Stimulated activated memory B cell treated with anti-CD40 and anti-IgM and Interleukin-4, amounts not matched to agents 10 μg/mL and 1 μg/mL and 100 μg/mL, for 72 hours (primary cell): ENCODE measurements at places on chromosomes 2 and 18.

GRCh38 chr2:47260971-47261370 lies 105.9 kb upstream of the STPG4 start:
- ATAC-seq = no peak

DNA sequence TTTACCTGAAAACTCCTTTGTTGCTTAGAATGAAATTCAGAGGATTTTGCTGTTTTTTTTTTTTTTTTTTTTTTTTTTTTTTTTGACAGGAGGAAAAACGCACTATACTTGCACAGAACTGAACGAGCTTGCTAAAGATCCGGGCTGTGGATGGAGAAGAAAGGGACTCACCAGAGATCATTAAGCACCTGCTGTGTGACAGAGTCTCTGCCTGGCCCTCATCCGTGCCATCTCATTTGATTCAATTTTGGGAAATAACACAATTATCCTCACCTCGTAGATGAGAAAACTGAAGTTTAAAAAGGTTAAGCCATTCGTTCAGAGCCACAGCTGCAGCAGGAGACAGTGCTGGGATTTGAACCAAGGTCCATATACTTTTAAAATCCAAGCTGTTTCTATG lies 775.4 kb upstream of the ID2 start:
- no peak for ATAC-seq

- peak; percentile 97 for ATAC-seq
Observed at GRCh38 chr2:143128681-143129580, at the start of gene ARHGAP15. TSS of gene ARHGAP15 (plus strand) at chr2:143129419.

- peak; percentile 98 for ATAC-seq
Observed at GRCh38 chr2:135741395-135742324, at the start of gene UBXN4. TSS of gene UBXN4 (plus strand) at chr2:135741855. CDS start at chr2:135741930, 75 bp downstream.

- ATAC-seq = no peak
Observed at GRCh38 chr2:96817882-96818281, 1.8 kb downstream of the CNNM3 start.

- no peak for ATAC-seq
Observed at GRCh38 chr2:50547521-50547920, 484.4 kb downstream of the NRXN1 start.

DNA sequence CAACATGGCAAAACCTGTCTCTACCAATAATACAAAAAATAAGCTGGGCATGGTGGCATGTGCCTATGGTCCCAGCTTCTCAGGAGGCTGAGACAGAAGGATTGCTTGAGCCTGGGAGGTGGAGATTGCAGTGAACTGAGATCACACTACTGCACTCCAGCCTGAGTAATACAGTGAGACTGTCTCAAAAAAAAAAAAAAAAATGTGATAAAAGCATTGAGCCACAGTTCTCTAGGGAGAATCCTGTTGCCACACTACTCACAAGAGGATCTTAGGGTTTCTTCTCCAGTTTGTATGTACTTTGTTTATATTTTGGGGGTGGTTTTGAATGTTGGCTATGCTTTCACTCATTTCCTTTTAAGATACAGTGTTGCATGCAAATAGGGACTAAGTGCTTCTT lies 62.0 kb downstream of the TMEM185B start:
- ATAC-seq = no peak

- ATAC-seq = no peak
Observed at GRCh38 chr2:58800881-58801280, 559.8 kb upstream of the FANCL start.

GRCh38 chr2:189661957-189662321 lies 680 bp downstream of the ASNSD1 start:
- ATAC-seq = no peak

GRCh38 chr18:52150050-52150449 lies 189.9 kb upstream of the DCC start:
- ATAC-seq = no peak

- no peak for ATAC-seq
Observed at GRCh38 chr2:85089585-85089984, 43.6 kb upstream of the TCF7L1 start.

DNA sequence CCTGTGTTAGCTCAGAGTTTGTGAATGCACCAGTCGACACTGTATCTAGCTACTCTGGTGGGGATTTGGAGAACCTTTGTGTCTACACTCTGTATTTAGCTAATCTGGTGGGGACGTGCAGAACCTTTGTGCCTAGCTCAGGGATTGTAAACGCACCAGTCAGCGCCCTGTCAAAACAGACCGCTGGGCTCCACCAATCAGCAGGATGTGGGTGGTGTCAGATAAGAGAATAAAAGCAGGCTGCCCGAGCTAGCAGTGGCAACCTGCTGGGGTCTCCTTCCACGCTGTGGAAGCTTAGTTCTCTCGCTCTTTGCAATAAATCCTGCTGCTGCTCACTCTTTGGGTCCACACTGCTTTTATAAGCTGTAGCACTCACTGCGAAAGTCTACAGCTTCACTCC lies 324.2 kb downstream of the RAD51AP2 start:
- no peak for ATAC-seq

- no peak for ATAC-seq
Observed at GRCh38 chr2:20604951-20605381, 45.9 kb downstream of the HS1BP3 start.

- no peak for ATAC-seq
Observed at GRCh38 chr2:119448427-119449141, 16.9 kb downstream of the TMEM37 start.

DNA sequence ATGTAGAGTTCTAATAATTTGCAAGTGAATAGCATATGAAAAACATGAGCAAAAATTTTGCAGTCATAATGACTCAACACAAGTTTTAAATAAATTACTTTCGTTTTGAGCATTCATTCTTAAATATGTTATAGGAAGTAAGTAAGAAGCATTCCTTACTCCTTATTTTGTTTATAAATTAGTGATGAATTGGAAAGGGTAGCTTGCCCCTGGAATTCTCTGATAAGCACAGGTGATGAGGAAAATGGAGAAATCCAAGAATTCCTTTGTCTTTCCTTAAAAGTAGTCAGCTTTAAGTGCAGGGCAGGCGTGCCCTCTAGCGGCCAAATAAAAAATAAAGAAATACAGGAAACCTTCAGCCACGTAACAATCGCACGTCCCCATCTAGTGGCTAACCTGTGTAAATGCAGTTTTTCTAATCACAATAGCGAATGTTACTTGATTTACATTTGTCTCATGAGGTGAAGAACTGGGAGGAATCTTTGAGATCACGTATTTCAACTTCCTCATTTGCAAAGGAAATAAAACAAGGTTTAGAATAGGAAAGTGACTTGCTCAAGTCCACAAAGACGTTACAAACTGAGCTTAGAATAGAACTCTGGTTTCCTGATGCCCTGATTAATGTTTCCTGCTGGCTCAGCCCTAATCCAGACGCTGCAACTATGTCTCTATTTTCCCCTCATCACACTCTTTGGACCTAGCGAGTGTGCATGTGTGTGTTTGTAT lies 47.2 kb upstream of the ZNG1B start:
- peak; percentile 98 for ATAC-seq

DNA sequence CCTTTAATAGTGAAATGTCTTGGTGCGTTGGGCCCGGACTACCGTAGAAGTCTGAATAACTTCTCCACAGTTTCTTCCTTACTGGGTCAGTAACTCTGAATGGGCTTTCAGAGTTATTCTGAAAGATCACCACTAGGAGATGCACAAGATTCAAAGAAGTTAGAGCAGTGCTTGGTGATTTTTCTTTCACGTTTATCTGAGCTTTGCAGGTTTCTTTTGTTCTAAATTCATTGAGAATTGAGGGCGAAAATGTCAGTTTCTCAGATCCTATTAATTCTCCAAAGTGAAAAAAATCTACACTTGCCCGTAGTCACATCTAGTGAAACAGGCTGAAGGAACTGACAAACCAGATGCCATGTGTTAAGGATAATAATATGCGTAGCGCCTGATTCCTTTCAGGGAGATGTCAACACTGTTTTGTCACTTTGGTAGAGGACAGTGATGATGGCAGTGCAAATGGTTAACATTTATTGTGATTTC lies 70.1 kb downstream of the QPCT start:
- ATAC-seq = peak; percentile 73

GRCh38 chr2:102261467-102262135 lies 49.8 kb upstream of the IL1RL1 start:
- no peak for ATAC-seq

GRCh38 chr2:25878361-25879132 lies at the start of gene ASXL2:
TSS of gene ASXL2 (minus strand) at chr2:25878487. CDS start at chr2:25878222, 265 bp downstream.
- ATAC-seq = peak; percentile 97

DNA sequence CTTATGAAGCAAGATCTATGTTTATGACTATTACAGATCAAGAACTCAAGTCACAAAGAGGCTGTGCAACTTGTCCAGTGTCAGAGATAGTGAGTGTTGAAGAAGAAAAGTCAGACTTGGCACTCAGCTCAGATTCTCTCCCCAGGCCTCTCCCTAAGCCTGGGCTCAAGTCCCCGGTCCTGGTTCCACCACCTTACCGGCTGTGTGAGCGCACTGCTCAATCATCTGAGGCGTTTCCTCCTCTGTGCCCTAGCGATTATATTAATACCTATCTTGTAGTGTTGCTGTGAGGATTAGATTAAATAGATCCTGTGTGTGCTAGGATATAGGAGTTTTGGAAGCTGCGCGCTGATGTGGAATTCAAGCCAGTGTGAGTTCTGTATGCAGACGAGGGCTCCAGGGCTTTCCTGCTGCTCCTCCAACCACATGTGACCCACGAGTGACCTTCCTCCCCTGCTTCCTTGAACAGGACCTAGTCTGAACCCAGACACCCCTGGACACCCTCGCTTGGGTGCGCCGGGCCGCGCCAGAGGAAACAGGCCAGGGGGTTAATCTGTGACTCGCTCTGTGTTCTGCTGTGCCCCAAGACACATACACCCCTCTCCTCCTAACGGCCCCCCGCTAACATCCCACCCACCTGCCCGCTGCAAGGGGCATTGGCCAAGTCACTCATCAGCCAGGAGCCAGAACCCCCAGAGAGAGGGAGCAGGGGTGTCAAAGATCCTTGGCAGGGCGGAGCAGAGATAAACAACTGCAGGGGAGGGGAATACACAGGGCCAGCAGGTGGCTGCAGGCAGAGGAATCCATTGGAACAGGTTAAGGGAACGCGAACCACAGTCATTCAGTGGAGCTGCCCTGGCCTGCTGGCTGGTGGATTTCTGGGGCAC lies 38.3 kb downstream of the TNS1 start:
- ATAC-seq = no peak

DNA sequence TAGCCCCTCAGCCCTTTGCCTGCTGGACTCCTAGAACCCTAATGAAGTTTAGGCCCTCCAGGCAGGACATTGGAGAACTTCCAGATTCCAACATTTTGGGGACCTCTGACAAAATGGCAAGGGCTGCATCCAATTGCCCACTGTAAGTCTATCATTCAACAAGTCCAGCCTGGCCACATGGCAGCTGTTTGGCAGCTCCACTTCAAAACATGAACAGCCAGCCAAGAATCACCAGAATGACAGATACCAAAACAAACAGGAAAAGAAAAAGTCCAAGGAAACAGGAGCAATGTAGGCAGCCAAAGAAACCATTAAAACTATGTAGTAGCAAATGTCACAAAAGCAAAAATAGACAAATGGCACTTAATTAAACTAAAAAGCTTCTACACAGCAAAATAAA lies 25.5 kb downstream of the SLC4A5 start:
- ATAC-seq = no peak

DNA sequence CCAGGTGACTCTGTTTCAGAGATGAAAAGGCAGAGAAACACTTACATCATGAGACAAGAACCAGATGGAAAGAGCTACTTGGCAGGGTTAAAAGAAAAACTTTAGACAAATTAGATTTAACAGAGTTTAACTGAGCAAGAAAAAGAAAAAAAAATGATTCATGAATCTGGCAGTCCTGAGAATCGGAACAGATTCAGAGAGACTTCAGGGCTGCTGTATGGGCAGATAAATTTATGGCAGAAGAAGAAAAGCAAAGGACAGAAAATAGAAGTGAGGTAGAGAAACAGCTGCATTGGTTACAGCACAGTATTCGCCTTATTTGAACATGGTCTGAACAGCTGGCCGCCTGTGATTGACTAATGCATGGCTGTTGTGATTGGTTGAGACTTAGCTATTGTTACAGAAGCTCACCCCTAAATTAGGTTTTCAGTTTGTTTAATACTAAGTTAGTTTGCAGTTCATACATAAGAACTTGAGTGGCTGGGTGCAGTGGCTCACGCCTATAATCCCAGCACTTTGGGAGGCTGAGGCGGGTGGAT lies 43.0 kb upstream of the RHOB start:
- no peak for ATAC-seq

- no peak for ATAC-seq
Observed at GRCh38 chr18:62942578-62942977, 227.2 kb downstream of the PHLPP1 start.

DNA sequence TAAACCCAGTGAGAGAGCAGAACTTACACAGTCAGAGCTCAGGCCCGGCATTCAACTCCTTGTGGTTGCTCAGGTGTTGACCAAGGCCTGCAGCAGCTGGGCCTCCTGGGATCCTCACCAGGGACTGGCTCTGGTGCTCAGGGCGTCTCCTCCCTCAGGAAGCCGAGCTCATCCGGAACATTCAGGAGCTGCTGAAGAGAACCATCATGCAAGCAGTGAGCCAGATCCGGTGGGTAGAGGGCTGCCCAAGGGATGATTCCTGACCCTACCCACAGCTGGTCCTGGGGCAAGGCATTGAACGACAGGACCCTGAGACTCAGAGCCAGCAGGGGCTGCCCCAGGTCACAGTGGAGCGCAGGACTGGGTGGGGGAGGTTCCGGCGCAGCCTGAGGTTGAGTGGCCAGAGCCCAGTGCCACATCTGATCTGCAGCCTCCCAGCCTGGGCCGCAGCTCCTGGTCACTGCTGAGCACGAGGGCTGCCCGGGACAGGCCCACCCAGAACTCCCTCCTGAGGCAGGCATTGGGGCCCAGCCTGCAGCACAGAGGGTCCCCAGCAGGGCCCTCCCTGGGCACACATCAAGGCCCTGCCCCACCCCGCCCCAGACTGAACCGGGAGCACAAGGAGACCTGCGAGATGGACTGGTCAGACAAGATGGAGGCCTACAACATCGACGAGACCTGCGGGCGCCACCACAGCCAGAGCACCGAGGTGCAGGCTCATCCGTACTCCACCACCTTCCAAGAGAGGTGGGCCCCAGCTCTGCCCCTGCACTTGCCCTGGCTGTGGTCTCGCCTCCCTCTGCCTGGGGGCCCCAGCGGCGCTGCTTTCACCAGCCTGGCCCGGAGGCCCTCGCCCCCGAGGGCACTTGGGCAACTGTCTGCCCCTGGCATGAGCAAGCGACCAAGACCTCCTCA lies 2.4 kb downstream of the TEKT4 start:
- no peak for ATAC-seq
